H1 (cell line): ENCODE measurements at places on chromosomes 12 and 14. TPM values are rescaled to one million over a fixed set of nuclear protein-coding genes. Genes with fewer than 3 reads are reported as not detected.
A peak's percentile ranks its signal among the peaks of the same experiment; 100 is the strongest.

Gene AICDA
- total RNA-seq, result not detected in 2 replicates

Gene OR6C76
- not detected in 2 replicates for total RNA-seq

Gene BDKRB2
- 0.13 TPM in 2 replicates for total RNA-seq

Gene TBX5
- total RNA-seq, result 0.08 TPM in 1 of 2 replicates, not detected in the other

Gene KRT83
- total RNA-seq, result not detected in 2 replicates

Gene LRP1
- total RNA-seq, result 92.5 and 99.1 TPM in 2 replicates

Gene IL26
- not detected in 2 replicates for total RNA-seq

Gene FGF23
- 0.42 and 0.67 TPM in 2 replicates for total RNA-seq

Gene OVCH1
- 0.07 and 0.10 TPM in 2 replicates for total RNA-seq

Gene PLEKHG7
- not detected in 2 replicates for total RNA-seq

DNA sequence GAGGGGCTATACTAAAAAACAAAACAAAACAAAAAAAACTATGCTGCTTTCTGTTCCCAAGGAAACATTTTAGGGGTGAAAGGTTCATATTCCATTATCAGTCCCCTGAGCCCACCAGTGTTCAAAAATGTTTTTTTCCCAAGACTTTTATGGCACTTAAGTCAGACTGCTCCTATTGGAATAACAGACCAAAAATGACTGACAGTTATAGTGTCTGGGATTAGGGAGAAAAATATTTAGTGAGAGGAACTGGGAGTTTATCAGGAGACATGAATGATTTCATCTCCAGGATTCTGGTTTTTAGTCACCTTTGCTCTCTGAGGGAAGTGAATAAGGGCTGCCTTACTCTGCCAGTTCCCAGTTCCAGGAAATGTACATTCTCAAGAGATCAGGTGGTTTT lies 68.0 kb downstream of the PDE3A start:
- peaks cover 2% of the 10 kb centered on the region for H3K4me1 ChIP-seq
- H3K27me3 ChIP-seq, result no peaks in the 10 kb centered on the region
- no peak overlapping the region for H3K4me3 ChIP-seq

GRCh38 chr12:66258011-66258410 lies 44.3 kb upstream of the HELB start:
- no peaks in the 10 kb centered on the region for H3K36me3 ChIP-seq
- DNase-seq, result peak; percentile 13
- H3K27ac ChIP-seq, result no peak overlapping the region
- H3K4me1 ChIP-seq, result no peaks in the 10 kb centered on the region
- no peak overlapping the region for H3K4me3 ChIP-seq

- H3K4me3 ChIP-seq, result no peak overlapping the region
- H3K36me3 ChIP-seq, result no peaks in the 10 kb centered on the region
- no peak for DNase-seq
- no peak overlapping the region for H3K27ac ChIP-seq
- H3K4me1 ChIP-seq, result no peaks in the 10 kb centered on the region; the same call in 1 of the 2 replicates
- H3K27me3 ChIP-seq, result no peaks in the 10 kb centered on the region
Observed at GRCh38 chr12:111178181-111179081, 190.5 kb downstream of the PHETA1 start.

DNA sequence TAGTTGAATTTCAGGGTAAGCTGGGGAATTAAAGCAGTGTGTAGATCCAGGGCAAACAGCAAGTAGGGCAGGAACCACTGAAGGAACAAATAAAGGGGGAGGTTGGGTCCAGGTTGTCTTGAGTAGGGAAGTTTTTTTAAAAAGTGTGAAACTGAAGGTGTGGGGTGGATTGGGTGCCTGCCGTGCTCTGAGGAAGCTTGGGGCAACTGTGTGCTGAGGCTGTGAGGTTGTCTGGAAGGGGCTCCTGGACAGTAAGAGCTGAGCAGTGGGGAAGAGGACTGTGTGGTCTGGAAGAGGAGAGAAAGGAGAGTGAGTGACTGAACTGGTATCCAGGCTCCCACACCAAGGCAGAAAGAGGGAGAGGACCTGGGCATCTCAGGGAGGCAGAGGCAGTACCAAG lies 10.9 kb upstream of the GPR162 start:
- no peak overlapping the region for H3K4me3 ChIP-seq
- no peak overlapping the region for H3K27ac ChIP-seq
- no peak for DNase-seq
- H3K27me3 ChIP-seq, result no peaks in the 10 kb centered on the region
- no peaks in the 10 kb centered on the region; the same call in 1 of the 2 replicates for H3K36me3 ChIP-seq

DNA sequence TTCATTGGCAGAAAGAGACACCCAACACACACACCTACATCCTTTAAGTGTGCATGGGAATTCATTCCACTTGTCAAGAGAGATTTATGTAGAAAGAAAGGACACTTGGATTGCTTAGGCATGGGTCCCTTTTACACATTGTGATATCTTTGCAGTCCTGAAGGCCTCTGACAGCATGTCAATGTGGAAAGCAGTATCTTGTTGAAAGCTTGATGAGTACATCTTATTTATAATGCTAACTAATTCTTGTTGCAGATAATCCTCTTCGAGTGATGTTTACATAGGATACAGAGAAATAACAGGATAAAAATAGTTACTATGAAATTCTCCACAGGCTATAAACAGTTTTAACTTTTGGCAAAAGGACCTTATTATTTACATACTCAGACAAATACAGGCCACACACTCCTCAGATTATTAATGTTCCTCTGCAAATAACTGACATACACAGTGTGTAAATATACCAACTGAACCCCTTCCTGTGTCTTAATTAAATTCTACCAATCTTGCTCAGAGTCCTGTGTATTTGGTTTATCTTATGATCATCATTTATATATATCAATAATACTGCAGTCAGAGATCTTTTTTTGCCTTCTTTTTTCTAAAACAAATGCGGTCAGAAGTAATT lies 111.8 kb upstream of the DIO2 start:
- H3K36me3 ChIP-seq, result no peaks in the 10 kb centered on the region
- DNase-seq, result no peak
- no peaks in the 10 kb centered on the region for H3K4me1 ChIP-seq
- H3K27me3 ChIP-seq, result no peaks in the 10 kb centered on the region
- H3K4me3 ChIP-seq, result no peak overlapping the region
- no peak overlapping the region for H3K27ac ChIP-seq

- H3K36me3 ChIP-seq, result no peaks in the 10 kb centered on the region
- H3K4me3 ChIP-seq, result no peak overlapping the region
- H3K4me1 ChIP-seq, result peaks cover 5% of the 10 kb centered on the region; the same call in 1 of the 2 replicates
Observed at GRCh38 chr12:116262741-116263140, 14.8 kb downstream of the MED13L start.

DNA sequence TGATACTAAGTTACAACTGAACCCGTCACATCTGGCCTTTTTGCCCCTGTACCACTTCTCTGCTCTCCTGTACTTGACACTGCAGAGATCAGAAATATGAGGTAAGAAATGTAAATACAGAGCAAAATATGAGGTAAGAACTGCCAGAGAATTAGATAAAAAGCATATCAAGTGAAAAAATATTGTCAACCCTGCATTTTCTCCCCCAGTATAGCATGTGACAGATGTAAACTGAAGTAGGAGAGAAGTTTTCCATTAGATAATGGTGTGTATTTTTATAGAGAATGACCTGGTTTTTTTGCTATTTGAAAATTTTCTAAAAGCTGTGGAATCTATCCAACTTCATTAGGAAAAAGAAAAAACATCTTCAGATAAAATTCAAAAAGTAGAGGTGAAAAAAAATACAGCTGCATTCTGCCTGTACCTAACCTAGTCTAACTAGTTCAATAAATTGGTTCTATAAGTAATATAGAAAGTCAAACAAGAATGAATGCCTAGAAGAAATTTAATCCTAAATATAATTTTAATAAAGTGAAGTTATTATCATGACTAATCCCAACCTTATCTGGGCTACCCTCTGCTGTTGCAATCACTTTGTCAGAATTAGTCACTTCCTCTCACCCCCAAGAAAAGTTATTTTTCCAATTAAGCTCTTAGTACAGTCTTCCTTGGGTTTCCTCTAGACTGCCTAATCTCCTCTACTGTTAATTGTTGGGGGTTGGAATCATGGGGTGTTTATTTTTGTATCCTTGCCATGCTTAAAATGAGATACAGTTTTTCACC lies 210.0 kb downstream of the RASSF9 start:
- H3K36me3 ChIP-seq, result no peaks in the 10 kb centered on the region
- no peak overlapping the region for H3K27ac ChIP-seq
- no peaks in the 10 kb centered on the region for H3K4me1 ChIP-seq
- H3K27me3 ChIP-seq, result no peaks in the 10 kb centered on the region
- H3K4me3 ChIP-seq, result no peak overlapping the region
- DNase-seq, result no peak

DNA sequence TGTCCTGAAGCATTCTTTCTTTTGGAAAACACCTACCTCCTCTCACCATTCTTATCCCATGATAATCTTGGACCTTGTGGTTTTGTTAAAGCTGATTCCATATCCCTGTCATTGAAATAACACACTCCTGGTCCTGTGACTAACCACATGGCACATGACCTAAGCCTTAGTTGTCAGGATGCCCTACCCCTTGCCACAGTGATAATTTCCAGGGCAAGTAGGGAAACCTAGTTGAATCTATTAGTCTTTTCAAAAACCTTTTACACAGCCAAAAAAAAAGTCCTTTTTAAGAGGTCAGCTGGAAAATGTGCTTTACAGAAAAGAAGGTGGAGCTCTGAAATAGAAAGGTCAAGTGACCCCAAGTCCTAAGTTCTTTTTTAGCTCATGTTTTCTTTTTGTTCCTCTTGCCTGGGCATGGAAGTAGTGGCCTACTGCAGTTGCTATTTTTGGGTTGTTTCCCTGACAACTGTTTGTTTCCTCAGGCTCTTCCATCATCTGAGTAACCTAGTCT lies 608.4 kb downstream of the LRFN5 start:
- H3K4me1 ChIP-seq, result no peaks in the 10 kb centered on the region
- H3K27me3 ChIP-seq, result no peaks in the 10 kb centered on the region
- no peak for DNase-seq
- H3K36me3 ChIP-seq, result no peaks in the 10 kb centered on the region

DNA sequence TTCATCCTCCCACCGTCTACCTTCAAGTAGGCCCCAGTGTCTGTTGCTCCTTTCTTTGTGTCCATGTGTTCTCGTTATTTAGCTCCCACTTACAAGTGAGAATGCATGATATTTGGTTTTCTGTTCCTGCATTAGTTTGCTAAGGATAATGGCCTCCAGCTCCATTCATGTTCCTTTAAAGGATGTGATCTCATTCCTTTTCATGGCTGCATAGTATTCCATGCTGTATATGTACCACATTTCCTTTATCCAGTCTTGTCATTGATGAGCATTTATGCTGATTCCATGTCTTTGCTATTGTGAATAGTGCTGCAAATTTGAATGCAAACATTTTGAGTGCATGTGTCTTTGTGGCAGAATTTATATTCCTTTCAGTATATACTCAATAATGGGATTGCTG lies 259.6 kb upstream of the PELI2 start:
- no peaks in the 10 kb centered on the region for H3K36me3 ChIP-seq
- no peak overlapping the region for H3K4me3 ChIP-seq
- H3K27me3 ChIP-seq, result no peaks in the 10 kb centered on the region
- H3K27ac ChIP-seq, result no peak overlapping the region
- no peaks in the 10 kb centered on the region for H3K4me1 ChIP-seq

- H3K4me3 ChIP-seq, result no peak overlapping the region
- H3K27me3 ChIP-seq, result no peaks in the 10 kb centered on the region
- no peak for DNase-seq
Observed at GRCh38 chr14:101853455-101854018, 92.0 kb downstream of the PPP2R5C start.

DNA sequence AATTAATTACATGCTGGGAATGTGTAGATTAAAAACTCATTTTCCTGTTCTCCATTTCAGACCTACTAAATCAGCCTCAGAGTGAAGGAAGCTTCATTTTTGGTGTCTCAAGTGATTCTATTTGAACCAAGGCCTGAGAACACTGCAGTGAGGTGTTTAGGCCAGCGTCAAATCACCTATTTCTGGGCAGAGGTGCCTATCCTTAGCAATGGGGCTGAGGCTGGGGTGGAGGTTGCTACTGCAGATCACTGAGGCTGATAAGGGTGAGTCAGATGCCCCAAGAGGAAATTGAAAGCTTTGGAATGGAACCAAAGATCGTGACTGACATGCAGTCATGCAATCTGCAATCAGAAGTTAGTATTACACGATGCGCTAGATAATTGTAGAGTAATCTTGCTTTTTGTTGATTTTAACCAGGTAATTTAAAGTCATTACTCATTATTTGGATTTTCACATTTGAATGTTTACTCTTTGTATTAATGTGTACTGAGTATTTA lies 4.4 kb downstream of the TXNRD1 start:
- H3K27me3 ChIP-seq, result peaks cover 12% of the 10 kb centered on the region
- no peak overlapping the region for H3K4me3 ChIP-seq
- no peak overlapping the region for H3K27ac ChIP-seq
- H3K36me3 ChIP-seq, result no peaks in the 10 kb centered on the region
- no peaks in the 10 kb centered on the region for H3K4me1 ChIP-seq

- no peak overlapping the region for H3K27ac ChIP-seq
- H3K36me3 ChIP-seq, result no peaks in the 10 kb centered on the region
- H3K4me1 ChIP-seq, result peaks cover 9% of the 10 kb centered on the region
- no peaks in the 10 kb centered on the region; the same call in 1 of the 2 replicates for H3K27me3 ChIP-seq
- DNase-seq, result no peak
- no peak overlapping the region; the same call in 1 of the 2 replicates for H3K4me3 ChIP-seq
Observed at GRCh38 chr12:122887819-122888212, 8.1 kb downstream of the VPS37B start.

- H3K4me1 ChIP-seq, result no peaks in the 10 kb centered on the region
- H3K36me3 ChIP-seq, result no peaks in the 10 kb centered on the region
- DNase-seq, result no peak
Observed at GRCh38 chr14:55130196-55130550, 1.1 kb downstream of the LGALS3 start.

DNA sequence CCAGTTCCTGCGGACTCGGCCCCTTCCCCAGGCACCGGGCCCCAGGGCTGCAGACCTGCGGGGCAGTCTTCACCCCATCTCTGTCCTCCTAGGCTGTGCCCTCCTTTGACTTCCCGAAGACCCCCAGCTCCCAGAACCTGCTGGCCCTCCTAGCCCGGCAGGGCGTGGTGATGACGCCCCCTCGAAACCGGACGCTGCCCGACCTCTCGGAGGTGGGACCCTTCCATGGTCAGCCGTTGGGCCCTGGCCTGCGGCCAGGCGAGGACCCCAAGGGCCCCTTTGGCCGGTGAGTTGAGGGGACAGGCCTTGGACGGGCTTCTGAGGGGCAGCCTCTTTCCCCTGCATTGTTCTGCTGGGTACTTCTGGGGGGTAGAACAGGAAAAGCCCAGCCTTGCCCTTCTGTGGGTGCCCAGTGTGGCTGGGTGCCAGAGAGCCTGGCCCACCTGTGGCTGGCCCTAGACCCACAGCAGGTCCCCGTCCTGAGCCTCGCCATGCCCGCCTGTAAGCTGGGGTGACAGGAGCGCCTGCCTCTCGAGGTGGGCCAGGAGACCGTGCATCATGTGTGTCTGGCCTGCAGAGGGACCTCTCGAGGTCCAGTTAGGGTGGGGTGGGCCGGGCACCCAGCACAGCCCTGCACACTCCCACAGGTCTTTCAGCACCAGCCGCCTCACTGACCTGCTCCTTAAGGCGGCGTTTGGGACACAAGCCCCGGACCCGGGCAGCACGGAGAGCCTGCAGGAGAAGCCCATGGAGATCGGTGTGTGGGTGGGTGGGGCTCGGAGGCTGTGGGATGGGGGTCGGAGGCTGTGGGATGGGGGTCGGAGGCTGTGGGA lies 12.6 kb upstream of the PUS1 start:
- no peak for DNase-seq
- H3K4me3 ChIP-seq, result no peak overlapping the region
- peaks cover 32% of the 10 kb centered on the region for H3K36me3 ChIP-seq
- no peaks in the 10 kb centered on the region for H3K27me3 ChIP-seq

GRCh38 chr14:34135492-34135891 lies 184.6 kb upstream of the EGLN3 start:
- no peaks in the 10 kb centered on the region for H3K36me3 ChIP-seq
- peaks cover 5% of the 10 kb centered on the region; the same call in 1 of the 2 replicates for H3K4me1 ChIP-seq
- no peak for DNase-seq
- H3K4me3 ChIP-seq, result no peak overlapping the region
- no peak overlapping the region for H3K27ac ChIP-seq

- no peaks in the 10 kb centered on the region for H3K27me3 ChIP-seq
- no peak overlapping the region for H3K27ac ChIP-seq
- no peaks in the 10 kb centered on the region for H3K36me3 ChIP-seq
- no peaks in the 10 kb centered on the region for H3K4me1 ChIP-seq
- no peak for DNase-seq
Observed at GRCh38 chr12:72028966-72029365, 90.3 kb downstream of the TPH2 start.
